NCI-H1092 (cell line): ENCODE measurements at places on chromosomes 12 and 14.

GRCh38 chr12:116427200-116427930 is 131.8 kb upstream of the MAP1LC3B2 start:
- DNase-seq: no peak

- DNase-seq: no peak
Measured at GRCh38 chr14:76329951-76330350, 46.0 kb upstream of the ESRRB start.

DNA sequence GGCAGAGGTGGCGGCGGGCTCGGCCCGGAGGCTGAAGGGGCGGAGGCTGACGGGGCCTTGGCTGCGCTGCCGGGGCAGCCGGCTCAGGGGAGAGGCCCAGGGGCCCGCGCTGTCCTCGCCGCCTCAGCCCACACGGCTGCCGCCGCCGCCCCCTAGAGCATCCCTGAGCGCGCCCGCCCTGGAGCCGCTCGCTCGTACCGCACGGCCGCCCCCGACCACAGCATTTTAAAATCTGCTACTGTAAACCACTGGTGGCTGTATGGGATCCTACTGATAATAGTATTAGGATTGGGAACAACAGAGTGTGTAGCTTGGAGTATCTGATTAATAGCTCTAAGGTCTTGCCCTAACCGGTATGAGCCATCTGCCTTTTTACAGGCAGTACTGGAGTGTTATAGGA is 22.2 kb upstream of the EDDM3A start:
- no peak for DNase-seq

GRCh38 chr12:90677552-90677951 is 277.4 kb downstream of the CCER1 start:
- no peak for DNase-seq

- no peak for DNase-seq
Measured at GRCh38 chr12:51368640-51369517, 22.3 kb downstream of the GALNT6 start.

GRCh38 chr14:70856851-70857495 is 47.7 kb upstream of the MAP3K9 start:
- no peak for DNase-seq

DNA sequence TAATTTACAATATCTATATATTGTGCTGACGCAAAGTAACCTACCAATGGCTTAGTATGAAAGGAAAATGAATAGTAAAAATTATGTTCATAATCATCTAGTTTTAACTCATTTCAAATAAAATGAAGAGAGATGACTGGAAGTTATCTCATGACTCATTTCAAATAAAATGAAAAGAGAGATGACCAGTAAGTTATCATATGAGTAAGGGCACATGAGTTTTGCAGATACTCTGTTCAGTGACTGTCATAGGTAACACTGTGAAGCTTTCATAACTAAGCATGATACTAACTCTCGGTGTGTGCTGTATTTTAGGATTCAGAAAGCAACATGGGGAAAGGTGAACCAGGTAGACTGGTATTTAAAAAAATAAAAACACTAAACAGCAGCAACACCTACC is 364.5 kb upstream of the DIO2 start:
- no peak for DNase-seq

- DNase-seq: no peak
Measured at GRCh38 chr12:105704787-105705186, 374.3 kb downstream of the C12orf75 start.

- DNase-seq: no peak
Measured at GRCh38 chr12:56725723-56726102, 614 bp upstream of the NACA start.

DNA sequence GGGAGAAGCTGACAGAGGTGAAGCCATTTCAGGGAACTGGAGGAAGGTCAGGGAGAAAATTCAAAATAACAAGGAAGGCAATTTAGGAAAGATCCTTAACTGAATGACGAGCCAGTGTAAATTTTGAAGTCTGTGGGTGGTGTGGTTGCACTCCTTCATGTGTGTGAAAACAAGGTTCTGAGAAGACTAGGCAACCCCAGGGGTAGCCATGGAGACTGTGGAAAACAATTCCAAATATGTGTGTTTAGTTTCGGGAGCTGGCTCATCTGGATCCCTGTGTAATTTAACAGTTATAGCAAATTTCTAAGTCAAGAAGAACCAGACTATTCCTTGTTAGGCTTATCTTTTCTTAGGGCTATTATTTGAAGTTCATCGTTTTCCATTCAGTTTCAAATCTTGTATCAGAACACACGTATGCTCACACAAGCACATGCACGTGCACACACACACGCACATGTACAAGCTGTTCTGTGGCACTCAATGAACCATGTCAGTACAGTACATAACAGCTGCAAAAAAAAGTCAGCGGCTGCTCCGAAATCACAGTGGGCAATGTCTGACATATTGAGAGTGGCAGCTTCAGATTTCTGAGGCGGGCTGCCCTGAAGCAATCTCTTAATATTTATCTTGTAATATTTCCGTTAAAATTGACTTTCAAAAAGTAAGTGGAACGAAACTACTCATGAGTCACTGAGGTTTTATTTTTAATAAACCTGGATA is 411.2 kb downstream of the AEBP2 start:
- no peak for DNase-seq

DNA sequence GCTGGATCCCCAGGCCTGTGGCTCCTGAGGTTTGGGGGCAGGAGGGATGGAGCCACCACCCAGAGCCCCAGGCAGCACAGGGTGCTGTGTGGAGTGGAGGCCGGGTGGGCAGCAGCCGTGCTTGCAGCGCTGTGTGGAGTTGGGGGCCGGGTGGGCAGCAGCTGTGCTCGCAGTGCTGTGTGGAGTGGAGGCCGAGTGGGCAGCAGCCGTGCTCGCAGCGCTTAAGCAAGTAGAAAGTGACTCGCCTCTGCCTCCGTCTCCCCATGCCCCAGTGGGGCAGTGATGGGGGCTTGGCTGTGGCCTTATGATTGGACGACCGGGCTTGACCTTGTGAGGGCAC is 10.3 kb downstream of the CEP170B start:
- no peak for DNase-seq

GRCh38 chr14:49691031-49691430 is 1.9 kb upstream of the KLHDC1 start:
- DNase-seq: no peak
